NCI-H187 treated with DMSO at 0.1 percent for 48 hours (cell line): ENCODE measurements at places on chromosomes 5 and 9.

DNA sequence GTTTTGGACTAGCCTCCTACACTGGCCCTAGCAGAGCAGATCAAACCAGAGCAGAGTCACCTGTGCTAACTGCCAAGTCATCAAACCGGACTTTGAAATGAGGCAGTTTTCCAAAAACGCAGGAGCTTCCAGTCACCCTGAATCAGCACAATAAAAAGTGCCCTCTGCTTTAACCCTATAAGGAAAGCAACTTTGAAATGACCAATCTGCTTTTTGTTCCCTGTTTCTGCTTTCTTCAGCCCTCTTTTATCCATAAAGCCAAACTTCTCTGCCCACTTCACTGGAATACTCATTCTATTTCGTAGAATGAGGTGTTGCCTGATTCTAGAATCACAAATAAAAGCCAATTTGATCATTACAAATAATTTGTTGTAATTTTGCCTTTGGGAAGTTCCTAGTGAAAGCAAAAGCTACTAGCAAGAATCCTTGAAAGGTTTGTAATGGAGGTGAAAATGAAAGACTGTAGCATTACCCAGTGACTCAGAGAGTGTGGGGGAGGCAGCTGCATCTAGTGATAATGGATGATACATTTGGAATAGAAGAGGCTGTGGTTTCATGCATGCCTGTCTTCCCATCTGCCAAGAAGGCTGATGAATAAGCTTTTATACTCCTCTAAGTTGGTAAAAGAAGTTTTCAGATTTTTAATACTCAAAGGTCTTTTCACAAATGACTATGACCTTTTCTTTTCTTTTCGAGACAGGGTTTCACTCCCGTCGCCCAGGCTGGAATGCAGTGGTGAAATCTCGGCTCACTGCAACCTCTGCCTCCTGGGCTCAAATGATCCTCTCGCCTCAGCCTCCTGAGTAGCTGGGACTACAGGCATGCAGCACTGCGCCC is 14.9 kb downstream of the SPAAR start:
- no peak for DNase-seq

GRCh38 chr5:115480271-115480670 is 64.3 kb downstream of the FEM1C start:
- no peak for DNase-seq

- DNase-seq = no peak
Measured at GRCh38 chr5:59813761-59814536, 79.6 kb downstream of the PDE4D start.

GRCh38 chr5:174316326-174316725 is 270.8 kb downstream of the NSG2 start:
- DNase-seq = no peak

GRCh38 chr9:129457325-129457779 is 163.5 kb downstream of the C9orf50 start:
- DNase-seq = no peak

DNA sequence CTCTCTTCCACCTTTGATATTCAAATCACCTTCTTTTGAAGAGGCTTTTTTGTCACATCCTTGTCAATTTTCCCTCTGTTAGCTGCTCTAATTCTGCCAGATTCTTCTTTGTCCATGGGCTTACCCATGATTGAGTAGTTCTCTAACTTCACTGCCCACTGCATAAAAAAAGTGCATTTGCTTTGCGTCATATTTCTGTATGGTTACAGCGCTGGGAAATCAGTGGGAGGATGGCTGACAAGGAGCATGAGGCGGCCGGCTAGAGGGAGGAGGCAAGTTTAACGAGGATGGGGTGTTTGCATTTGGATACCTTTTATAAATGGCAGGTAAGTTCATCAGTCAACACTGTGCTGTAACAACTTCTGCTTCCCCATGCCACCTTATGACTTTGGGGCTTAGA is 116.5 kb upstream of the LHFPL2 start:
- DNase-seq = no peak
